ENCODE measurements at places on chromosomes 16 and 17. TPM values are rescaled to one million over a fixed set of nuclear protein-coding genes. Genes with fewer than 3 reads are reported as not detected.
A peak's percentile ranks its signal among the peaks of the same experiment; 100 is the strongest.

Gene MMP25
- 0.28 TPM for total RNA-seq

DNA sequence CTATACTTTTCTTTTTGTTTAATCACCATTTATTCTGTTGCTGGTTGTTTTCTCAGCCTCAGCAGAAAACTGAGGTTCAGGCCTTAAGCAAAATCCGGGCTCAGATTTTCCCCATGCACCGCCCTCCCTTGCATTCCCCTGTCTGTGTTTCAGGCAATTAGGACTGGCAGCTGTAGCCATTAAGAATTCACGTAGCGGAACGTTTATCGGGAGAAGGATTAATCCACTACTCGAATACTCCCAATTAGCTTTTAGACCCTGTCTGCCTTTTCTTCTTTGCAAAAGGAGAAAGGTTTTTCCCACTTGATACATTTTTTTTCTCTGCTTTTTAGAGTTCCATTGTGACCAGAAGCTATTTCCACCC is 173.1 kb downstream of the RPTOR start:
- DNase-seq, result no peak
- H3K4me1 ChIP-seq, result peaks cover 17% of the 10 kb centered on the region
- no peaks in the 10 kb centered on the region for H3K36me3 ChIP-seq
- no peak overlapping the region for H3K27ac ChIP-seq

DNA sequence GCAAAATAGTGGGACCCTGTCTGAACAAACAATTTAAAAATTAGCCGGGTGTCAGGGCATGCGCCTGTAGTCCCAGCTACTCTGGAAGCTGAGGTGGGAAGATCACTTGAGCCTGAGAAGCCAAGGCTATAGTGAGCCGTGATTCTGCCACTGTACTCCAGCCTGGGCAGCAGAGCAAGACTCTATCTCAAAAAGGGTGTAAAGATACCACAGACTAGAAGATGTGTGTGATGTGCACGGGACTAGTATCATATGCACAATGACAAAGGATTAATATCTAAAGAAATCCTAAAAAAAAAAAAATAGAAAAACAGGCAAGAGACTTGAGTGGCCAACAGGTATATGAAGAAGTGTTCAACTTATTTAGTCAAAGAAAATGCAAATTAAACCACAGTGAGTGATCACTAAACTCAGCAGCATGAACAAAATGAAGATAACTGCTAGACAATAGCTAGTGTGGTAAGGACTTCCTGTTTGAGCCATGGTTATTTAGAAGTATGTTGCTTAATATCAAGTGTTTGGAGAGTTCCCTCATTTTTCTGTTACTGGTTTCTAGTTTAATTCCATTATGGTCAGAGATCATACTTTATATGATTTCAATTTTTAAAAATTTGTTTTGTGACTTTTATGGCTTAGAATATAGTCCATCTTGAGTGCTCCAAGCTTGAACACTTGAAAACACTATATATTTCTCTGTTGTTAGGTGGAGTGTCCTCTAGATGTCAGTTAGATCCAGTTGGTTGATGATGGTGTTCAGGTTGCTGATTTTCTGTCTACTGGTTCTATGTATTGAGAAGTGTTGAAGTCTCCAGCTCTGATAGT is 14.7 kb upstream of the SLX4 start:
- H3K36me3 ChIP-seq, result no peaks in the 10 kb centered on the region
- H3K27ac ChIP-seq, result no peak overlapping the region
- H3K4me1 ChIP-seq, result no peaks in the 10 kb centered on the region
- DNase-seq, result no peak
- no peak overlapping the region for H3K4me3 ChIP-seq

Gene MYO15A
- 3.5 TPM for total RNA-seq

Gene HSF5
- not detected for total RNA-seq

Gene OTOP2
- not detected for total RNA-seq

Gene ALOX12B
- total RNA-seq, result not detected

DNA sequence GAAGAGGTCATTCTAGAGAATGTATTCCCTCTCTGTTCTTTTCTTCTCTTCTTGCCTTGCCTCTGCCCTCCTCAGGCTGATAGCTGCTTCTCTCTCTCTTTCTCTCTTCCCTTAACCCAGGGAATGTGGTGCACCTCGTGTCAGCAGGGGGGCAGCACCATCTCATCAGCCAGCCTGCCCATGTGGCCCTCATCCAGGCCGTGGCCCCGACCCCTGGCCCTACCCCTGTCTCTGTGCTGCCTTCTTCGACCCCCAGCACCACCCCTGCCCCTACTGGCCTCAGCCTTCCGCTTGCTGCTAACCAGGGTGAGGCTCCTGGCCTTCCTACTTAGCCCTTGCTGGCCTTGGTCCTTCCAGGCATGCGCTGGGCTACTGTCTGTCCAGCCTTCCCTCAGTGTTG is 23.5 kb downstream of the SRCAP start:
- H3K4me1 ChIP-seq, result 0 out of 2 replicates have a peak, but pooled peaks cover 5% of the 10 kb centered on the region
- H3K36me3 ChIP-seq, result peaks cover 54% of the 10 kb centered on the region
- no peak for DNase-seq
- no peak overlapping the region for H3K27ac ChIP-seq
- no peaks in the 10 kb centered on the region for H3K27me3 ChIP-seq

GRCh38 chr16:49499869-49500610 is 126.4 kb downstream of the C16orf78 start:
- no peak overlapping the region for H3K27ac ChIP-seq
- H3K36me3 ChIP-seq, result no peaks in the 10 kb centered on the region
- peaks cover 41% of the 10 kb centered on the region for H3K27me3 ChIP-seq
- no peak for DNase-seq
- H3K4me3 ChIP-seq, result no peak overlapping the region

Gene CD300LB
- total RNA-seq, result not detected

DNA sequence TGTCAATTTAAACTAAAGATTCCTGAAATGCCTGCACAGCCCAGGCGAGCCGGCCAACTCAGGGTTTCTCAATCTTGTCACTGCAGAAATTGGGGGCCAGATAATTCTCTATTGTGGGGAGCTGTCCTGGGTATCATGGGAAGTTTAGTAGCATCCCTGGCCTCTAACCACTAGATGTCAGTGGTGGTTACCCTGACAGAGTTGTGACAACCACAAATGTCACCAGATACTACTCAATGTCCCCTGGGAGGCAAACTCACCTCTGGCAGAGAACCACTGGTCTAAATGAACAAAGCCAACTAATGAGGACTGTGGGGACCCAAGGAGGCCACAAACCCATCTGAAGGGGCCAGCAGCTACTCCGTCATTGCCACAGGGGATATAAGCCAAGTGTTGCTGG is 90.9 kb downstream of the MYH11 start:
- no peaks in the 10 kb centered on the region for H3K36me3 ChIP-seq
- peak; percentile 45 for DNase-seq
- no peaks in the 10 kb centered on the region for H3K4me1 ChIP-seq
- no peak overlapping the region for H3K4me3 ChIP-seq
- H3K27me3 ChIP-seq, result peaks cover 14% of the 10 kb centered on the region

GRCh38 chr16:50372611-50373344 is 4.0 kb upstream of the BRD7 start:
- H3K4me1 ChIP-seq, result 0 out of 2 replicates have a peak, but pooled peaks cover 4% of the 10 kb centered on the region
- H3K4me3 ChIP-seq, result no peak overlapping the region
- peak; percentile 53 for DNase-seq
- no peaks in the 10 kb centered on the region for H3K36me3 ChIP-seq
- no peaks in the 10 kb centered on the region for H3K27me3 ChIP-seq
- H3K27ac ChIP-seq, result no peak overlapping the region

DNA sequence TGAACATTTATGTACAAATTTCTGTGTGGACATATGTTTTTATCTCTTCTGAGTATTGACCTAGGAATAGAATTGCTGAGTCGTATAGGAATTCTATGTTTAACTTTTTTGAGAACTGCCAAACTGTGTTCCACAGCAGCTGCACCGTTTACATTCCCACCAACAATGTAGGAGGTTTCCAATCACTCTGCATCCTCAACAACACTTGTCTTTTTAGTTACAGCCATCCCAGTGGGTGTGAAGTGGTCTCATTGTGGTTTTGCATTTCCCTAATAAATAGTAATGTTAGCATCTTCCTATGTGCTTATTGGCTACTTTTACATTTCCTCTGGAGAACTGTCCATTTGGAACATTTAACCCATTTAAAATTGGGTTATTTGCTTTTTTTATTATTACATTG is 36.6 kb upstream of the NACA2 start:
- no peak overlapping the region for H3K27ac ChIP-seq
- H3K36me3 ChIP-seq, result no peaks in the 10 kb centered on the region
- H3K27me3 ChIP-seq, result no peaks in the 10 kb centered on the region
- H3K4me1 ChIP-seq, result no peaks in the 10 kb centered on the region
- DNase-seq, result no peak
- H3K4me3 ChIP-seq, result no peak overlapping the region

GRCh38 chr16:27129401-27129800 is 62.7 kb downstream of the C16orf82 start:
- H3K36me3 ChIP-seq, result no peaks in the 10 kb centered on the region
- H3K4me1 ChIP-seq, result no peaks in the 10 kb centered on the region
- peaks cover 20% of the 10 kb centered on the region for H3K27me3 ChIP-seq
- no peak overlapping the region for H3K27ac ChIP-seq
- H3K4me3 ChIP-seq, result no peak overlapping the region

Gene SALL1
- total RNA-seq, result not detected

- no peaks in the 10 kb centered on the region for H3K36me3 ChIP-seq
- H3K4me1 ChIP-seq, result peaks cover 49% of the 10 kb centered on the region
- H3K4me3 ChIP-seq, result no peak overlapping the region
- H3K27ac ChIP-seq, result peak overlapping the region; percentile 40
Measured at GRCh38 chr17:15910791-15911190, 34.1 kb upstream of the ADORA2B start.

- H3K4me1 ChIP-seq, result no peaks in the 10 kb centered on the region
- H3K4me3 ChIP-seq, result peak within 1 kb of the TSS; percentile 78
- H3K27ac ChIP-seq, result 0 out of 2 replicates have a peak within 1 kb of the TSS, but pooled peaks have one; percentile 28
- H3K36me3 ChIP-seq, result no peaks in the 10 kb centered on the region
- peak; percentile 59 for DNase-seq
- no peaks in the 10 kb centered on the region for H3K27me3 ChIP-seq
Measured at GRCh38 chr17:7380855-7381683, at the start of gene TNK1. TNK1 (plus strand) TSS chr17:7381089; CDS start chr17:7382927, 1,838 bp downstream.

Gene TBC1D3I
- 0.81 TPM for total RNA-seq

Gene CMTM4
- total RNA-seq, result 81.3 TPM

- H3K4me1 ChIP-seq, result no peaks in the 10 kb centered on the region
- no peak overlapping the region for H3K27ac ChIP-seq
- H3K27me3 ChIP-seq, result no peaks in the 10 kb centered on the region
- no peak for DNase-seq
Measured at GRCh38 chr17:58968426-58969061, 138.1 kb downstream of the TRIM37 start.

DNA sequence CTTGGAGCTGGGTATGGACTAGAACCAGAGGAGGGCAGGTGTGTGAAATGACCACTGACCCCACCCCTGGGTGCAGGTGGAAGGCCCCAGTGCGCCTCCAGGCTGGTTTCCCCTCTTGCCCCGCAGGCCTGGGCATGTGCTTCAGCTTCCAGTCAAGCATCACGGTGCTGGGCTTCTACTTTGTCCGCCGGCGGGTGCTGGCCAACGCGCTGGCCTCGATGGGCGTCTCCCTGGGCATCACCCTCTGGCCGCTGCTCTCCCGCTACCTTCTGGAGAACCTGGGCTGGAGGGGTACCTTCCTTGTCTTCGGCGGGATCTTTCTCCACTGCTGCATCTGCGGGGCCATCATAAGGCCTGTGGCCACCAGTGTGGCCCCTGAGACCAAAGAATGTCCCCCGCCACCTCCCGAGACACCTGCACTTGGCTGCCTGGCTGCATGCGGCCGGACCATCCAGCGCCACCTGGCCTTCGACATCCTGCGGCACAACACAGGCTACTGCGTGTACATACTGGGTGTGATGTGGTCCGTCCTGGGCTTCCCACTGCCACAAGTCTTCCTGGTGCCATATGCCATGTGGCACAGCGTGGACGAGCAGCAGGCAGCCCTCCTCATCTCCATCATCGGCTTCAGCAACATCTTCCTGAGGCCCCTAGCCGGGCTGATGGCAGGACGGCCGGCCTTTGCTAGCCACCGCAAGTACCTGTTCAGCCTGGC is 9.7 kb upstream of the ARMC7 start:
- H3K36me3 ChIP-seq, result peaks cover 45% of the 10 kb centered on the region
- DNase-seq, result no peak
- no peak overlapping the region for H3K27ac ChIP-seq

Gene SDR42E2
- total RNA-seq, result not detected

DNA sequence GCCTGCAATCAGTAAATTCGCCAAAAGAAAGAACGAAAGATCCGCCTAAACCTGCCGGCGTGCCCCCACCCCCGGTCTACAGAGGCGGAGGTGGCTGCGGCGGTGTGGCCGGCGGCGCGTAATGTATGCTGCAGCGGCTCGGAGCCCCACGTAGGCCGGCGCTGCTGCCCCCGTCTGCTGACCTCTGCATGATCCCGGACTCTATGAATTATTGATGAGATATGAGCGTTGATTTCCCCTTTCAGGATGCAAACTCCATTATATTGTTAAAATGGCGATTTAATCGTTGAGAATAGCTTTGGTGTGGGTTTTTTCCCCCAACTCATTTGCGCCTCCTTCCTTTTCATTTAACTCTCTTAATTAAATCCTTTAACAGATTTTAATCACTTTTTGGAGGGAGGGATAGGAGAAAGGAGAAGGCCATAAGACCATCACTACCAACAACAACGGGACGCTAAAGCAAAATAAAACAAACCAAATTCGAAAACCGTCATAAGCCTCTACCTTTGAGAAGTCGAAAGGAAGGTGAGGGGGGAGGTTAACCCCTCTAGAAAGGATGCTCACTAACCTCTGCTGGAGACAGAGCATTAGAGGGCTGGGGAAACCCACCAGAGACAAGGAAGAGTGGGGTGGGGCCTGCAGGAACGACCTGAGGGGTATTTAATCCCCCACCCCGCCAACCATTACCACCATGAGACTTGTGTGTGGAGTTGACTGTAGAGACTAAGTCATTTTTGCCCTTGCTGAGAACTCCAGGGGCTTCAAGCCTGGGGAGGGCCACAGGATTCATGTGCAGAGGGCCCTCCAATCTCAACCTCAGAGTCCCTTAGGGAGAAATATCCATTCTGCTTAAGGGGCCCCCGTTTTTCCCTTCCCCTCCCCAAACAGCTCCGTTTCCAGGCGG is 3.4 kb downstream of the HOXB3 start:
- peaks cover 12% of the 10 kb centered on the region for H3K4me1 ChIP-seq
- peak overlapping the region; percentile 67 for H3K4me3 ChIP-seq
- no peaks in the 10 kb centered on the region for H3K36me3 ChIP-seq
- H3K27me3 ChIP-seq, result no peaks in the 10 kb centered on the region
- no peak overlapping the region for H3K27ac ChIP-seq

Gene CES1
- 141 TPM for total RNA-seq

GRCh38 chr16:77470851-77471250 is 36.0 kb upstream of the ADAMTS18 start:
- no peaks in the 10 kb centered on the region for H3K4me1 ChIP-seq
- H3K27ac ChIP-seq, result no peak overlapping the region
- no peaks in the 10 kb centered on the region for H3K36me3 ChIP-seq
- no peak overlapping the region for H3K4me3 ChIP-seq
- no peak for DNase-seq

Gene PHOSPHO1
- total RNA-seq, result not detected

Gene ITGAL
- total RNA-seq, result 0.50 TPM

- no peaks in the 10 kb centered on the region for H3K27me3 ChIP-seq
- no peaks in the 10 kb centered on the region for H3K36me3 ChIP-seq
- no peak overlapping the region for H3K4me3 ChIP-seq
- DNase-seq, result peak; percentile 72
Measured at GRCh38 chr17:40615068-40615840, 32.4 kb downstream of the SMARCE1 start.

- H3K27me3 ChIP-seq, result no peaks in the 10 kb centered on the region
- DNase-seq, result no peak
- no peak overlapping the region for H3K4me3 ChIP-seq
- no peaks in the 10 kb centered on the region for H3K4me1 ChIP-seq
- H3K27ac ChIP-seq, result no peak overlapping the region
Measured at GRCh38 chr17:73104450-73104849, 12.0 kb upstream of the SLC39A11 start.

GRCh38 chr16:57514791-57515600 is 21.4 kb downstream of the CCDC102A start:
- no peak overlapping the region for H3K27ac ChIP-seq
- H3K4me3 ChIP-seq, result no peak overlapping the region
- no peaks in the 10 kb centered on the region for H3K27me3 ChIP-seq

Data from PC-9 (cell line).